ENCODE measurements at places on chromosomes 6 and 20.

GRCh38 chr6:90297115-90297866 is 648 bp upstream of the BACH2 start:
- no peak for DNase-seq

DNA sequence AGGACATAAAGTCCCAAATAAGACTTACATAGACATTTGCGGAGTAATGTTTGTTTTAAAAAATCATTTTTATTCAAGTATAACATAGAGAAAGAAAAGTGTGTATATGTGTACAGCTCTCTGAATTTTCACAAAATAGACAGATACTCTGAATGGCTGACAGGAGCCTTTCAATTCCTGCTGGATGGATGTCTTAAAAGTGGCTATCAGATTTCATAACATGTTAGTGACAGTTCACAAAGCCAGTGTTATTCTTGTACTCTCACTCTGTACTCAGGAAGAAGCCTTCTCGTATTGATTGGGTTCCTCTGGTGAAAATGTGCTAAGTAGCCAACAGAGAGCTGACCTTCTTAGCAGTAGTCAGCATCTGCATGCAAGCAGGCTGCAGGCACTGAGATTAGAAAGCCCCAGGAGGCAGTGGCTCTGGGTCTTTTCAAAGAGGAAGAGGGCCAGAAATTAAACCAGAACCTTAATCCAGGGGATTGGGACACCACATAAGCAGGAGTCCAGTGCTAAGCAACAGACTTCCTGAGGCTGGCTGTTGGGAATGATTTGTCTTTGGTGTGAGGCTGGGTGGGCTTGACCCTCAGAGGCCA is 19.7 kb downstream of the SLC17A4 start:
- DNase-seq: no peak

- no peak for DNase-seq
These were observed 33.6 kb downstream of the TFAP2A start for GRCh38 chr6:10381133-10381829.

DNA sequence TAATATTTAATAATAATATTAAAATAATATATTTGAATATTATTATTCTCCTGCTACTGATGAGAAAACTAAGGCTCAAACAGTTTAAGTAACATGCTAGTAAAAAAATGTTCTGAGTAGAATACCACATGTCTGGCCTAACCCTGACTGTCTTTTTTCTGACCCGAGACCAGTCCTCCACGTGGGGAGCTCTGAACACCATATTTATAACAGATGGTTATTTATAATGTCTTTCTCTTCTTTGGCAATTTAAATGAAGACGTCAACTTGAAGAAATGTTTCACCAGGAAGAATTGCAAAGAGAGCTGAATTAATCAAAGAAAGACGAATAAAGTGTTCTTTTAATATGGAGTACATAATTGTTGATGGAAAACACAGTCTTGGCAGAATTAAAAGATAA is 82.0 kb downstream of the SLC22A3 start:
- no peak for DNase-seq

DNA sequence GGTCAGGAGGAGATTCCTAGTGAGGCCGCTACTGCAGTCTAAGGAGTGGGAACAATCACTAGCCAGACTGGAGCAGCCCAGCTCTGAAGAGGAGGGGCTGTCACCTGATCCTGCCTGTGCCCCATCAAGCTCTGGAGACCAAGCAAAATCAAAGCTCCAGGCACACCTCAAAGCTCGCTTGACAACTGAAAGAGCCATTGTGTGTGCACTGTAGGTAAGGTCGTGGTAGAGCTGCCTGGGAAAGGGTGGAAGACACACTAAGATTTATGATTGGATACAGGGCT is 58.2 kb downstream of the CSE1L start:
- no peak for DNase-seq

- no peak for DNase-seq
These were observed 544.7 kb upstream of the FLRT3 start for GRCh38 chr20:14882157-14882556.

DNA sequence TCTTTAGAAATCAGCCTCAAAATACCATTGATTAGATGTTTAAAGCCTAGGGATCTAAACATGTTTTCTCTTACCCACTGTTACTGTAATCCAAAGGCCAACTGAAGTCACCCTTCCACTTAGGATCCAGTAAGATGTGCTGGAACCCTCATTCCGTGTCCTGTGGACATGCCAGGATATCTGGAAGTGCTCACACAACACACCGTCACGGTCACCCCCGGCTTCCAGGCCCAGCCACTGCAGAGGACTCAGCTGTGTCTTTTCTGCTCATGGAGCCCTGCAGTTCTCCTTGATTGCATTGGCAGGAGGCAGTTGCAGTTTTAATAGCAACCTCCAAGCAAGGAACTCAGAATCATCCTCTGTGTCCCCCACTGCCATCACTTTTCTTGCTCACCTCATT is 93.3 kb downstream of the CAP2 start:
- no peak for DNase-seq

GRCh38 chr20:24783631-24784492 is 165.2 kb upstream of the CST7 start:
- DNase-seq: no peak

- no peak for DNase-seq
These were observed 33.5 kb upstream of the FKBP1A start for GRCh38 chr20:1426231-1426849.

- DNase-seq: no peak
These were observed 44.9 kb downstream of the CPXM1 start for GRCh38 chr20:2755451-2756055.

- no peak for DNase-seq
These were observed 164.8 kb upstream of the MAN1A1 start for GRCh38 chr6:119514345-119514744.

GRCh38 chr20:33229843-33230242 is 6.0 kb upstream of the BPIFA1 start:
- DNase-seq: no peak

- DNase-seq: no peak
These were observed 369.4 kb upstream of the CITED2 start for GRCh38 chr6:139743664-139744437.

DNA sequence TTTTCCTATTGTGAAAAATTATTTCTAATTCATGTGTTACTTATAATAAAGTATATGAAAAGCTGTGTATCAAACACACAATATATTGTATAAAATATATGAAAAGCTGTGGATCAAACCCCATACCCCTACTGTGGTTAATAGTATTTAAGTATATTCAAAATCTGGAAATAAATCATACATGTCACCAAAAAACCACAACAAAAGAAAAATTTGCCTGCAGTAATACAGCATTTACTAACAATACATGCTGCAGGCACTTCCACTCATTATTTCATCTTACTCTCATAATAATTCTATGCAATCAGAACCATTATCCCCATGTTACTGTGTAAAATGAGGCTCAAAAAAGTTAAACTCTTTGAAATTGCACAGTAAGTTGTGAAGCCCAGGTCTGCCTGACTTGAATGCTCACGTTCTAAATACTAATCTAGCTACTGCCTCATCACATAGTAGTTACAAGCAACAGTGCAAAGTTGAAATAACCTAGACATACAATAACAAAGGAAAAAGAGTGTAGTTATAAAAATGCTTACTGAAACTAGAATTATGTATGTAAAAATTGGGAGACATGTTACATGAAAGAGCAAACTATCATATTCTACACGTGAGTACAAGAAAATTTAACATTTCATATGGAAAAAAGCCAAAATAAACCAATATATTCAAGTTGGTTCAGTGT is 61.7 kb downstream of the FAM217A start:
- no peak for DNase-seq

Measured in central memory CD4-positive, alpha-beta T cell (primary cell).